ENCODE measurements at places on chromosomes 13 and 19.

GRCh38 chr13:32590266-32590665 lies 4.0 kb downstream of the PDS5B start:
- peaks cover 43% of the 10 kb centered on the region for H3K4me1 ChIP-seq
- H3K36me3 ChIP-seq, result no peaks in the 10 kb centered on the region
- H3K27ac ChIP-seq, result no peak overlapping the region
- no peak overlapping the region for H3K4me3 ChIP-seq
- DNase-seq, result no peak

DNA sequence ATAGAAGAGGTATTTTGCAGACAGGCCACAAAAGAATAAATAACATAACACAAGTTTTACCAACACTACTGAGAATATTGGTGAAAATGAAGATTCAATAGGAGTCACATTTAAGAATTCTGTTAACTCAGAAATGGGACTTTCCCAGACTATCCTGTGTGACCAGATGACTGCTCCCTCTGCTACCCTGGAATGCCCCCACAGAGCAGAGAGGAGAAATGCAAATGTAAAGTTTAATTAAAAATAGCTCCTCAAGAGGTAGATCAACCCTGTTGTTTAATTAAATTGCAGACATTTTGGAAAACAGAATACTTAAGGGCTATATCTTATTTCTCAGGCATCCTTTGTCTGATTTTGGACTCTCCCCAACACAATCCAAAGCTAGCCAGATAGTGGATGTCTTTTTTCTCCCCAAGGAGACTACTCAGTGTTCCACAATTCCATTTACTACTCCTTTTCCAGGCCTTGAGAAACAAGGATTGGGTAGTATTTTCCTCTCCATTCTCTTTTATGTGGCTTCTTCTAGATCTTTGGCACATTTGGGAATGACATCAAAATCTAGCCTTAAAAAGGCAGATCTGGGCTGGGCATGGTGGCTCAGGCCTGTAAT lies 104.7 kb upstream of the TSC22D1 start:
- H3K27ac ChIP-seq, result no peak overlapping the region
- DNase-seq, result no peak
- H3K36me3 ChIP-seq, result no peaks in the 10 kb centered on the region
- no peak overlapping the region for H3K4me3 ChIP-seq
- no peaks in the 10 kb centered on the region for H3K4me1 ChIP-seq

- H3K4me3 ChIP-seq, result no peak within 1 kb of the TSS
- no peak for DNase-seq
- H3K27ac ChIP-seq, result no peak within 1 kb of the TSS
- no peaks in the 10 kb centered on the region for H3K4me1 ChIP-seq
- no peaks in the 10 kb centered on the region for H3K36me3 ChIP-seq
Observed at GRCh38 chr19:3224346-3225168, at the start of gene CELF5. Gene CELF5 (plus strand): TSS chr19:3224661. CDS start chr19:3224740, 79 bp downstream.

GRCh38 chr13:50244713-50245574 lies 229.7 kb downstream of the KCNRG start:
- H3K27ac ChIP-seq, result peak overlapping the region; percentile 7
- H3K4me1 ChIP-seq, result peaks cover 6% of the 10 kb centered on the region
- no peak overlapping the region for H3K4me3 ChIP-seq
- no peaks in the 10 kb centered on the region for H3K27me3 ChIP-seq
- no peak for DNase-seq

GRCh38 chr19:18464646-18465045 lies 26.7 kb upstream of the ISYNA1 start:
- peaks cover 74% of the 10 kb centered on the region for H3K4me1 ChIP-seq
- no peak overlapping the region for H3K4me3 ChIP-seq
- H3K27me3 ChIP-seq, result no peaks in the 10 kb centered on the region
- H3K36me3 ChIP-seq, result peaks cover 24% of the 10 kb centered on the region
- H3K27ac ChIP-seq, result peak overlapping the region; percentile 88
